ENCODE measurements at places on chromosomes 13 and 19.
A peak's percentile ranks its signal among the peaks of the same experiment; 100 is the strongest.

- no peak for DNase-seq
Measured at GRCh38 chr19:49328741-49329140, 3.8 kb upstream of the SLC6A16 start.

DNA sequence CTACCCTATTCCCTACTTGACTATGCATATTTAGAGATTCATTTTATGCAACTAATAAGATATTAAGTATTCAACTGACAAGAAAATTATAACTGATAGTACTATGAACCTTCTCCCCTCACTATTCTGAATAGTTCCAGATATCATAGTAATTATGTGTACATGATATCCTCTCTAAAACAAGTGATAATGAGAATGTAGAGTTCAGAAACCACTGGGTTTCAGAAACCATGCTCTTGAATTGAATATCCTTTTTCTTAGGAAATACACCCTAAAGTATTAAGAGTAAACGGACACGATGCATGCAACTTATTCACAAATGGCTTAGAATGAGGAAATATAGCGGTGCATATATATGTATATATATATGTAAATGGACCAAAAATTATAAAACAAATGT is 160.9 kb downstream of the TBC1D4 start:
- DNase-seq: no peak

DNA sequence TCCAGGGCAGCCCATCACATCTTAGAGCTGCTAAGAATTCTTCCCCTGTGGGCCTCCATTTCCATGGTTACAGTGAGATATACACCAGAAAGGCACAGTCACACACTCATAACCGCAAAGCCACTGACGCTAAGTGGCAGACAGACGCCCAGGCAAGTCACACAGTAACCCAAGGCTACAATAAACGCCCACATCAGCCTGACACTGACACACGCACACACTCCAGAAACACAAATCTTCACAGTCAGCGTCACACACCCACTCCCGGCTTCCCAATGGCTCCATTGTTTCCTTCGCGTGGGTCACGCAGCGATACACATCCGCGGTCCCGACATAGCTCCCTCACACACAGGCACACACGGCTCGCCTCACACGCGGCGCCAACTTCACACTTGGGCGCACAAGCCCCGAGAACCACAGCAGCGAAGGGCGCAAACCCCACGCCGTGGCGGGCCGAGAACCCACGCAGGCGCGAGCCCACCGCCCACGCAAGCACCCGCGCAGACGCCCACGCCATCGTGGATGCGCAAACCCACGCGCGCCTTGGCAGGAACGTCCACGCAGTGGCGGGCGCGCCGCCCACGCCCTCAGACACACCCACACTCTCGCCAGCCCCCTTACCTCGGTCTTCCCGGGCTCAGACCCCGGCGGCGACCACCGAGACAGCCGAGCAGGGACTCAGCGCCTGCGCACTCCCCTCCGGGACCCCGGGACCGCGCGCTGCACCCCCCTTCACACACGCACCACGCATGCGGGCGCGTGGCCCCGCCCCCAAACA is at the start of gene ZNF667:
ZNF667 (minus strand) TSS at position 695 of the 778 bp plus-strand sequence. CDS start 14,975 bp downstream, outside the sequence.
- DNase-seq: peak; percentile 66

- peak; percentile 24 for DNase-seq
Measured at GRCh38 chr13:51125495-51126226, 14.6 kb upstream of the C13orf42 start.

DNA sequence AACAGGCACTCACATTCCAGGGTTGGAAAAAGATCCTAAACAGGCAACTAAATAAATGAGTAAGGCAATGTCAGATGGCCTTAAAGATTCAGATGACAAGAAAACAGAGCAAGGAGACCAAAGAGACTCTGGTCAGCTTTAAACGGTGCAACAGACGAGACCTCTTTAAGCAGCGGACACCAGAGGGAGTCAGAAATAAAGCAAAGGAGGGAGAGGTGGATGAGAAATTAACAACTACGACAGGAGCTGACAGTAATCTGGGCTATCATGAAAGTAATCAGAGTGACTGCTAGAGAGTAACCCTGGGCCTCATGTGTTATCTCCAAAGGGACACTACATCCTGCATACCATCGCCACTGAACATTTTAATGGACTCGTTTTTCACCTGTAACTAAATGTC is 1.1 kb downstream of the ZNF550 start:
- DNase-seq: no peak

GRCh38 chr19:18683109-18683957 is at the start of gene CRTC1:
Gene CRTC1, plus strand, starts transcription at chr19:18683680. Its CDS starts 23 bp downstream, at chr19:18683703.
- no peak for DNase-seq

DNA sequence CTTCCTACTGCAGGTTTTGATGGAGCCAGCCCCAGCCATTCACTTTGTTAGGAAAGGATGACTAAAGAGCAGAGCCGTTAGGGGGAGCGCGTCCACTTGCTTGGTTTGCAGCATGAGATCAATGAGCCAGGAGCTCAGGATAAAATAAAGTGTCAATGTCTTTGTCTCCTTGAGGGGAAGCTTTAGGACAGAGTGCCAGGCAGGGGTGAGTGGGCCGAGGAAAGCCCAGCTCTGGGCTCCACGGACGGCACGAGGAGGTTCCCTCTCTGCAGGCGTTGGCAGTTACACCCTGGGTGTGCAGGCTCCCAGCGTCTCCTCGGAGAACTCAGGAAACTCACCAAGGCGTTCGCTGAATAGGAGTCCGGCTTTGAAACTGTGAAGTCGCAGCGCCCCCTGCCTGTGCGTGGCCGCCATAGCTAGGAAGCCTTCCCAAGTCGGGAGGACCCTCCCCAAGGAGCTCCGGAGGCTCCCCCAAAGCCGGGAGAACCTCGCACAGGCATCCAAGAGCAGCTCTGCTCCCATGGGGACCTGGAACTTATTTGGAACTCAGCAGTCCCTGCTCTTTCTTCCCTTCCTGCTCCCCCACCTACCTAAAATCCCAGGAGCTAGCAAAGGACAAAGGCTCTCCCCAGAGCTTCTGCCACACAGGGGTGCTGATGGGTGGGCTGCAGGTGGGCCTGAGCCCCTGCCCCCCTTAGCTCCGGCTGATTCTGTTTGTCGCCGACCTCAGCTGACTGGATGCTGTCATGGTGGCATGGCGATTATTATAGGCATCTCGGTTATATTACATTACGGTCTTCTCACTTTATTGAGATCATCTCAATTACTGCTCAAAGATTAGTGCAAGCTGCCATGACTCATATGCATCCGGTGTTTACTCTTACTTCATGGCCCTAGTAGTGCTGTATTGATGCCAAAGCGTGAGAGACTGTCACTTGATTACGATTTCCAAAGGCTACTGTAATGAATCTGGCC is 34.4 kb downstream of the GSX1 start:
- peak; percentile 40 for DNase-seq

DNA sequence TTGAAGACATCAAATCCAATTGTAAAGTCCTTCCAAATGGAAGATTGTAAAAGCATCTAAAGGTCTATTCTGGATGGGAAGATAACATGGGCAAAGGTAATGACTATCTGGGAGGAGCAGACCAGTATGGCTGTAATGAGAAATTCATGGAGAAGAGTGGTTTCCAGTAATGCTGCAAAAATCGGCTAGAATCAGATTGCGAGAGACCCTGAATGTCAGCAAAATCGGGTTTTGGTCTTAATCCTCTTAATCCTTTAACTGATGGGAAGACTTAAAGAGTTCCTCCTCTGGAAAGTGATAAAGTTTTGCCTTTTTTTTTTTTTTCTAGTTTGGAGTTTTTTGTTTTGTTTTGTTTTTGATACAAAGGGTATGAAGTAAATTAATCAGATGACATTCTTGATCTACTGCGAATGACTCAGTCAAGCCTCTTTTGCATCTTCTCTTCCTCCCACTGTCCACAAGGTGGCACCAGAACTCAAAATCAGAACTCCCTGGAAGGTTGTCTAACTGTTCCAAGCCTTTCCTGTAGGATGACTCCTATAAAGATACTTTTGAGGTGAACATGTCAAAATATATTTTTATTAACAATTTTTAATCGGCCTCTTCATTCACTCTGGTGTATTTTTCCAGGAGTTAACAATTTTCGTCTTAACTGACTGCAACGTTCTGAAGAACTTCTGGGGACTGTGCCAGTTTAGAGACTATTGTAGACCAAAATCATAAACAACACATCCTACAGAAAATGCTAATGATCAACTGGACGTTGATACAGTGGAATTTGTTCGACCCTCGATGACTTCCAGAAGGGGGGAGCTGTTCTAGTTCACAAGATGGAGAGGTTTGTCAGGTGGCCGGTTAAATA is 213.3 kb upstream of the MIR17HG start:
- DNase-seq: peak; percentile 23

DNA sequence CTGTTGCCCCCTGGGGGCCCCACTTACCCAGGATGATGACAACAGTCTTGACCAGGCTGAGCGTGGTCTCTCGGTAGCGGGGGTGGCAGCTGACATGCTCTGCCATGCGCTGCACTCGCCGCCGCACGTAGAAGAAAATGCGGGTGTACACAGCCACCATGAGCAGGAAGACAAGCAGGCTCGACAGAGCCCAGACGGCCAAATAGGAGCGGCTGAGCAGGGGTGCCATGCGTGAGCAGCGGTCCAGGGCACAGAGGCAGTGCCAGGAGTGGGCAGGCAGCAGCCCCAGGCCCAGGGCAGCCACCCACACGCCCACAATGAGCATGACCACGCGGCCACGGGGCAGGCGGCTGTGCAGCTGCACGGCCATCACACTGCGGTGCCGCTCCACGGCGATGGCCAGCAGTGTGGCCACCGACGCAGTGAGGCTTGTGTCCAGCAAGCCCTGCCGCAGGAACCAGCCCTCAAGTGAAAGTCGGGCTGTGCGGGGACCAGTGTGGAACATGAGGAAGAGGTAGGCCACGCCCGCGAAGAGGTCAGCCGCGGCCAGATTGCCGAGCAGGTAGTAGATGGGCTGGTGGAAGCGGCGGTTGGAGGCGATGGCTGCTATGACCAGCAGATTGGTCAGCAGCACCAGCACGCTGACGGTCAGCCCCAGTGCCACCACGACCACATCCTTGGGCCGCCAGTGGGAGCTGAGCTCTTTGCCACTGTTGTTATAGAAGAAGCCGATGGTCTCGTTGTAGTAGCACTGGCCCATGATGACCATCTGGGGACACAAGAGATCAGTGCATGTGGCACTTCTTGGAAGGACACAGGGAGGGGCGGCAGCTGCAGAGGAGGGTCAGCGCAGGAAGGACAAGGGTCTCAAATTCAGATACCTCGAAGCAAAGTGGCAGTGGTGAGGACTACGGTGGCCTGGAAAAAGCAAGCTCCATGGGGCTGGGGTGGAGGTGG is 1.2 kb downstream of the LPAR2 start:
- no peak for DNase-seq

DNA sequence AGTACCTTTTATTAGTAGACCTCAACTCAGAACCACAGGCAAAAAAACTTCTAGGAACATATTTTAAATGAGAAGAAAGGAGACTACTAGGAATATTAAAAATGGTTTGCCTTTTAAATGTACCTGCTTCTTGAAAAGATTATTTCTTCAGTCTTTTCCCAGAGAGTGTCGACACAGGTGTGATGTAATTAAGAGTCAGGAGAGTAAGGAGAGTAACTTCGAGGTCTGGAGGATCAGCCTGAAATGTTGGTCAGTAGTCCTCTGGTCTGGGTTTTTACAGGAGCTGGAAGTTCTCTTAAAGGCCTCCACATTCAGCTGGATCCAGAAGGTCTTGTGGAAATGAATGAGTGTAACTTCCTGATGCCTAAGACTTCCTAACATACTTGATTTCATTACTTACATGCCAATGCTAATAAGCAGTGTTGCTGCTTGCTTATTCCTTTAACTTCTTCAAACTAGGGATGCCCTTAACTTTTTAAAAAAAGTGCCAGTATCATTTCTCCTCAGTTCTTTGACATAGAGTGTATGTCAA is at the start of gene KCTD4:
KCTD4 (minus strand) TSS at position 345 of the 532 bp plus-strand sequence. CDS start 6,478 bp downstream, outside the sequence.
- no peak for DNase-seq

DNA sequence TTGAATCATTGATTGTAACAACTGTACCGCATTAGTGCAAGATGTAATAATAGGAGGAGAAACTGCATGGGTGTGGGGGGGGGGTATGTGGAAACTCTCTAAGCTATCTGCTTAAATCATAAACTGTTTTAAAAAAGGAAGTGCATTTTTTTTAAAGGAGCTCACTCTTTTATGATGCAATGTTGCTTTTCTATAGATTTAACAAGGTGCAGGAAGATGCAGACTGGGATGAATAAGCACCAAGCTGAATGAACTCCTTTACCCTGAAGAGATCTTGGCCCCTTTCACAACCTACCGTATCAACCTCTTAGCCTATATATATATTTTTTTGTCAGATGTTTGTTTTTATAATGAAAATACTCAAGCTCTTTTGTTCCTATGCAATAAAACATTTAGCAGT is 95.9 kb downstream of the AKAP11 start:
- no peak for DNase-seq

DNA sequence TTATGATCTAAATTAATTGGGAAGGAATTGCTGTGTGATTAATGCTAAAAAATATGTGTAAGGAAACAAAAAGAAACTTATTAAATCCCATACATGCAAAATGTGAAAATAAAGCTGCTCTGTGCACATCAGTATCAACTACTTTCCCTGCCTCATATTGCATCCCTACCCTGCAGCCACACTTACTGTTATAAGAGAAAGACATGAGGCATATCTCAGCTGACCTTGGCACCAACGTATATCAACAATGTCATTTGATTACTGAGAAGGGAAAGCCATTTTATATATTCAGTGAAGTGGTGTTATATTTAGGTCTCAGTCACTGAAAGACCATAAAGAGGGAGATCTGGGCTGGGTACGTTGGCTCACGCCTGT is 585.1 kb downstream of the GPC6 start:
- no peak for DNase-seq

GRCh38 chr19:30084390-30084819 is 142.4 kb downstream of the URI1 start:
- DNase-seq: no peak

DNA sequence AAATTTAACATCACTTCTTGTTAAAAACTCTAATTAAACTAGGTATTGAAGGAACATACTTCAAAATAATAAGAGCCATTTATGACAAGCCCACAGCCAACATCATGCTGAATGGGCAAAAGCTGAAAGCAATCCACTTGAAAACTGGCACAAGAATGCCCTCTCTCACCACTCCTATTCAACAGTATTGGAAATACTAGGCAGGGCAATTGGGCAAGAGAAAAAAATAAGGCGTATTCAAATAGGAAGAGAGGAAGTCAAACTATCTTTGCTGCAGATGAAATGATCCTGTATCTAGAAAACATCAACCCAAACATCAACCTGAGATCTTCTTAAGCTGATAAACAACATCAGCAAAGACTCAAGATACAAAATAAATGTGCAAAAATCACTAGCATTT is 15.6 kb upstream of the LILRB1 start:
- DNase-seq: no peak

DNA sequence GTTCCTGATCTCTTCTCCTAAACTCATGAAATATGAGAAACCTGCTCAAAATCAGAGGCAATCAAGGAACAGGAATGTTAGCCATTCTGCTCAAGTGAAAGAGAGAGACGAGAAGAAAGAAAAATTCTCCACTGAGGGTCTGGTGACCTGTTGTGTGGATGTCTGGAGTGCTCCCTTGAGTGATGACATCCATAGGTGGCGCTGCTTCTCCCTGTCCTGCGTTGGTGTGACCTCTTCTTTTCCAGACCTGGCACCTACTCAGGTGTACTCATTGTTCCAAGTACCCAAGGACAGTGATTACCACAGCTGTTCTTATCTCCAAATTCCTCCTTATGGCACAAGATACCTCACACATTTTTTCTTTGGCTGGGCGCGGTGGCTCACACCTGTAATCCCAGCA is 4.0 kb downstream of the ZNF223 start:
- no peak for DNase-seq
